ENCODE measurements at places on chromosomes 2 and 18.

DNA sequence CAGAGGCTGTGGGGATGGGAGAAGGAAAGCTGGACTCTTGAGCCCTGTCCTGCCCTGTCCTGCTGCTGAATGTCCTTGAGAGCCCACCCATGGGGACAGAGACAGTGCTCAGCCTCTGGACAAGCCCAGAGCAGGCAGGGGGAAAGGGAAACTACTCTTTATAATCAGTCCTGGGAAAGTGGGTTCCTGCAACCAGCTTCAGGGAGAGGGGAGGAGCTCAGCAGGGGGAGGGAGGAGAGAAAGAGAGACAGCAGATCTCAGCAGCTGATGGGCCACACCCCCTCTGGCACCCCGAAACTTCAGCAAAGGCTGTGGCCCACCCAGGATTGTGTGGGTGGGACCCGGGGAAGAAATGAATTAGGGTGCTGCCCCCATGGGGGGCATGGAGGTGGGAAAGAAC, 11.6 kb downstream of the ECEL1 start:
- DNase-seq = no peak

DNA sequence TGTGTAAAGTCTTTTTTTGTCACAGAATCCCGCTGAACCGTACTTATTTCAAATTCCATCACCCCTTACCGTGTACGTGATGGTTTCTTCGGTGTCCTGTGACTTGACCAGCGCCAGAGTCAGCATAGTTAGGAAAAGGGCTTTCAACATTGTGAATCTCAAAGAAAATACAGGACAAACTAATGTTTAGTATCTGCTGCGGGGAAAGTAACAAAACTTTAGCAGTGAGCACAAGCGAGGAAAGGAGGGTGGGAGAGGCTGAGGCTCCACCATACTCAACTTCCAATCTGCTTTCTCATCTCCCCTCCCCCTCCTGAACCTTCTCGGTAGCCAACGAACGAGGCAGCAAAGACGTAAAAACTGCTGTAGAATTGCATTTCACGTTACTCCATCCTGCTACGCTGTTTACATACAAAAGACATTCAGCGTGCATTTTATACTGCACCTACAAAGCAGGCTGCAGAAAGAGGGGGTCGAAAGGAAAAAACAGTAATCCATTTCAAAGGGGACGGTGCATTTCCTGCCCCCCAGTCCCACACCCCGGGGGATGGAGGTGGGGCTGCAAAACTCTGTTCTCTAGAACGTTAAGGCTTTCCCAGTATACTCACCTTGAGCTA, 1.2 kb downstream of the EFEMP1 start:
- no peak for DNase-seq

DNA sequence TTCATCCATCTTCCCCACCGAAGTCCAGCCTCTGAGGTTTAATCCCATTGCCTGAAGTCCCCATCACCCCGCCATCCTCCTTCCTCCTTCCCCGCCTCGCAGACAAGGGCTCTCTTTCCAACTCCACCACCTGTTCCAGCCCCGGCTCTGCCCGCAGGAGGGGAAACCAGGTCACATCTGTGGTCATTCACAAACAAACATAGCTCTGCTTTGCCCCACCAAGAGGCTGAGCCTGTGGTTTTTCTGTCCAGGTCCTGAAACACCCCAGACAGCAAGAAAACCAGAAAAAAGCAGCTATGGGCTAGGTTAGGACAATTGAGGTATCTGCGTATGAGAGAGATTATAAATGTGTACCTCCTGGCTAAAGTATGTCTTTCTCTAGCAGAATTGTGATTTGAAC, 144.7 kb downstream of the GLI2 start:
- DNase-seq = no peak

- no peak for DNase-seq
Measured at GRCh38 chr2:118580651-118581050, 266.8 kb downstream of the EN1 start.

DNA sequence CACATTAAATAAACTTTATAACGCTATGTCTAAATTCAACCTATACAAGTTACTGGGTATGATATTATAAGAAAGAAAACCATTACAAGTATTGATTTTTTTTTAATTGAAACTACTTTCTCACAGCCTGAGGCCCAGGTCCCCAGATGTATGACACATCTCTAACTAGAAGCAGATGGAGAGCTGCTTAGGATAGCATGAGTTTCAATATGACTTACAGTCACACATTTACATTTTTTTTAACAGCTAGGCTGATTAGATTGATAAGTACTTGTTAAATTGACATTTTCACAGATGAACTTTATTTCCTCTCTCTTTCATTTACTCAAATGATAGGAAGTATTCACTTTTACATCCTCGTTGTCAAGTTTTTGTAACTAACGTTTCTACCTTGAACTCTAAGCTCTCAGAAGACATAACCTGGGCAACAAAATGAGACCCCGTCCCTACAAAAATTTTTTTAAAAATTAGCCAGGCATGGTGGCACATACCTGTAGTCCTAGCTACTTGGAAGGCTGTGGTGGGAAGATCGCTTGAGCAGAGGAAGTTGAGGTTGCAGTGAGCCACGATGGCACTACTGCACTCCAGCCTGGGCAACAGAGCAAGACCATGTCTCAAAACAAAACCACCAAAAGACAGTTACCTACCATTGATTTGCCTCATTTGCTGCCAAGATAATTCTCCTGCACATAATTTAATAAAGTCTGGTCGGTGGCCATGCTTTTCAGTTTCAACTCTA, 52.4 kb downstream of the STK39 start:
- DNase-seq = no peak

Data from NCI-H1105 (cell line).